ENCODE measurements at places on chromosomes 4 and X.

- DNase-seq: no peak
Observed at GRCh38 chr4:142236268-142236667, 599.9 kb downstream of the IL15 start.

GRCh38 chr4:156568484-156568883 lies 403.1 kb downstream of the PDGFC start:
- DNase-seq: no peak

DNA sequence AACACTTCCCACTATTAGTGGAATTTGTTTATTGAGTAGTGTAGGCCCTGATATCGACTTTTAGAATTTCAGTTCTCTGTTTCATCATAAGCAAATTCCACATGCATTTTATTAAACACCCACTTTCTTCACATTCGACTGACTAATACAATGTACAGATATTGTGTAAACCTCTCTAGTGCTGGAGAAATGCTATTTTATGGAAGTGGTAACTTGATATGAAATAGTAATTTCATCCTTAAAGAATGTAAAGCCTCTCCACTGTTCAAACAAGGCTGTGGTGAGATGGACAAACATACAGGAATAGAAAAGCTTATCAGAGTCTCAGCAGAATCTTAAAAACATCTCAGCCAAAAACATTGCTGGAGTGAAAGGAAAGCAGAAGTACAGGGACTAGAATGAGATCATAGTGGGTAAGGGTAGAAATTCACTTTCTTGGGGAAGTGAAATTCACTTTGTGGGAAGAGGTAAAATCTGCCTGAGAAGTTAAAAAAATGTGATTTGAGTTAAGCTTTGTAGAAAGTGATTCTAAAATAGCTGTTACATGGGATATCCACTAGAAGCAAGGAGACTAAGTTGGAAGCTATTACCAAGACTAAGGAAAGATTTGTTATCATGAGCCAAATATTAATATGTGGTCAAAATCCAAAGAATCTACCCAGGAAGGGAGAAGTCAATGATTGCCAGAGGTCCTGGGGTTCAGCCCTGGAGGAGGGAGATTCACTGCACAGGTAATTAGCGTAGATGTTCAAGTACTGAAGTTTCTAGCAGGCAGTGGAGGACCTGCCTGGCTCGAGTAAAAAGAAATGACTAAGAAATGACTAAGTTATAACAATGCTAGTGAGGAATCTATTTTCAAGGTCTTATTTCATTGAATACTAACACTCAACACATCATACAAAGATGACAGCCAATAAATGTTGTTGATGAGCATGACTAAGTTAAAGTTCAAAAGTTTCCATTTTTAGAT lies 398.3 kb upstream of the FAM47C start:
- no peak for DNase-seq

- DNase-seq: no peak
Observed at GRCh38 chr4:98873059-98873458, 55.9 kb downstream of the EIF4E start.

DNA sequence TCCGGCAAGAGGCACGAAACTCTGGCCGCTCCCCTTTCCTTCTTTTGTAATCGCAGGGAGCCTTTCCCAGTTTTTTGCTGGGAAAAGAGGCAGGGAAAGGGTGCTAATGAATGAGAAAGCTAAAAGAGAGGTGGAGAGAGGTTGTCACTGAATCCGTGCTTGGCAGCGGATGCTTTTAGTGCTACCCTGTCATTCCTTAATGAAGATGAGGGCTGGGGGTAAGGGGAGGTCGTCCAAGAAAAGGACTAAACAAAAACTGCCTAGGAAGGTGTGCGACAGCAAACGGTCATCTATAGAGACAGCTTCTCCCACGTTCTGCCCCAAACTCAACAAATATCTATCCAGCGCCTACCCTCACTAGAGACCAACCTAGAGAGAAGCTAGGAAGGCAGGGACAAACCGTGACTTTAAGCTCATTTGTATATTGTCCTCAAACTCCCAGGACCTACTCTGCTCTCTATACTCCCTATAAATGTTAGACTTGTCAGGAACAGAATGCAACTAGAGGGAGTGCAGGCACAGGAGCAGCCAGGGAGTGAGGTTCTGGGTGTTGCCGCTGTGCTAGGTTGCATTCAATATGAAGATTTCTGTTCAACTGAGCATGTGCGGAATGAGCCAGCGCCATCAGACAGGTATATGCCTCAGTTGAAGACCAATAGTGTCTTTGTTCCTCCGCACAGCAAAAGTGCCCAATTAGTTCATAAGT lies 777 bp upstream of the CASK start:
- no peak for DNase-seq
